ENCODE measurements at places on chromosomes 12 and 14.

GRCh38 chr12:13534645-13535398 lies 338.3 kb downstream of the EMP1 start:
- DNase-seq = peak; percentile 5

DNA sequence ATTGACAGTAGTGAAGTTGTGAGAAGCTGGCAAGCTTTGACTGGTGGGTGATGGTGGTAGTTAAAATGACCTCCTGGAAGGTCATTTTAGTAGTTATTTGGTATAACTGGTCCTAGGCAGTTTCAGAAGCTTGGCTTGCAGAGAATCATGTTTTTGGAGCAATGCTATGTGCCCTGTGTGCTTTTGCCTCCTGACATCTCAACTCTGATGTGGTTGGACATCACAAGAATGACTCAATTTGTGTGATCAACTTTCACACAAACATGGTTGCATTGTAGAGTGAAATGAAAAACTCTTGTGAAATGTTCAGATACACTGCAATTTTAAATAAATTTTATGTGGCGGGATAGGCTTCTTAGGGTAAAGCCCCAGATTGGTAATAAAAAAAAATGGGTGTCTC lies 8.3 kb upstream of the ABCD2 start:
- DNase-seq = no peak

- no peak for DNase-seq
Observed at GRCh38 chr14:53701108-53701875, 255.3 kb downstream of the BMP4 start.

- DNase-seq = no peak
Observed at GRCh38 chr14:57153286-57153685, 115.4 kb downstream of the EXOC5 start.

- DNase-seq = no peak
Observed at GRCh38 chr12:3313675-3314663, 177.0 kb upstream of the PRMT8 start.

GRCh38 chr14:104001003-104001402 lies 58.7 kb upstream of the RD3L start:
- DNase-seq = no peak

GRCh38 chr14:54877015-54877702 lies 25.5 kb downstream of the GCH1 start:
- no peak for DNase-seq

DNA sequence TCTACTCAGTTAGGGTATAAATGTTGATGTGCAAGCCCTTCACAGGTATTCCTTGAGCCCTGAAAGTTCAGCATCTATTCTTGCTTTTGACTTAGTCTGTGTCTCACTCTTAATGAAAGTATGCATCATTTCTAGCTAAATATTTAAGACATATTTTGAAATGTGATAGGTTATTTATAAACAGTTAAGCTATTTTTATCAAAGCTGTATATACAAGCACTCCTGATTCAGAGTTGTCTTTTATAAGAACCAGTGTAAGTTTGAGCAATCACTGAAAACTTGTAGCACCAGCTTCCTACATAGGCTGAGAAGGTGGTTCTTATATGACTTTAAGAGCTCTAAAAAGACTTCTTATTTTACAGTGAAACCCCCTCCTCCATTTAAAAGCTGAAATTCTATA lies 98.6 kb downstream of the MYF5 start:
- DNase-seq = no peak

DNA sequence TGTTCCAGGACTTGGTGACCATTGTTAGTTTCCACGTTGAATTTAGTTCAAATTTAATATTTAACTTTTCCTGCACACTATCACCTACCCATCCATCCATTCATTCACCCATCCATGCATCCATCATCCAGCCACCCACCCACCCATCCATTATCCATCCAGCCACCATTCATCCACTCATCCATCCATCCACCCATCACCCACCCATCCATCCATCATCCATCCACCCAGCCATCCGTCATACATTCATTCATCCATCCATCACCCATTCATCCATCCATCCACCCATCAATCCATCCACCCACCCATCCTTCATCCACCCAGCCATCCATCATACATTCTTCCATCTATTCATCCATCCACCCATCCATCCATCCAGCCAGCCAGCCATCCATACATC lies 21.8 kb downstream of the NOC4L start:
- no peak for DNase-seq

DNA sequence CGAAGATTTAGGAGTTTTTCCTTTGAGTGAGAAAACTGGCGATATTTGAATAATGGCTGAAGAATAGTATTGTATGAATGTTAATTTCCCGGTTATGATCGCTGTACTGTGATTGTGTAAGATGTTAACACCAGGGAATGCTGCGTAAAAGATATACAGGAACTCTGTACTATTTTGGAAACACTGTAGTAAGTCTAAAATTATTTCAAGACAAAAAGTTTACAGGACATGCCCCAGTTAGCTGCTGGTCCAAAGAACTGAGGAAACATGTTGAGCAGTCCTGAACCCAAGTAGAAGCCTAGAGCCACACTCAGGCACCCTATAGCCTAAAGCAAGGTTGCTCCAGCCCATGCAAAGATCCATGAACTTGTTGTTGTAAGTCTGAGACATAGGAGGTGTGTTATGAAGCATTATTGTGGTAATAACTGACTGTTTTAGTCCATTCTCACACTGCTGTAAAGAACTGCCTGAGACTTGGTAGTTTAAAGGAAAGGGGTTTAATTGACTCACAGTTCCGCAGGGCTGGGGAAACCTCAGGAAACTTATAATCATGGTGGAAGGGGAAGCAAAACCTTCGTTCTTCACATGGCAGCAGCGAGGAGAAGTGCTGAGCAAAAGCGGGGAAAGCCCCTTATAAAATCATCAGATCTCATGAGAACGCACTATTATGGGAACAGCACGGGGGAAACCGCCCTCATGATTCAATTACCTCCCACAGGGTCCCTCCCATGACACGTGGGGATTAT lies 99.8 kb upstream of the RESF1 start:
- no peak for DNase-seq

DNA sequence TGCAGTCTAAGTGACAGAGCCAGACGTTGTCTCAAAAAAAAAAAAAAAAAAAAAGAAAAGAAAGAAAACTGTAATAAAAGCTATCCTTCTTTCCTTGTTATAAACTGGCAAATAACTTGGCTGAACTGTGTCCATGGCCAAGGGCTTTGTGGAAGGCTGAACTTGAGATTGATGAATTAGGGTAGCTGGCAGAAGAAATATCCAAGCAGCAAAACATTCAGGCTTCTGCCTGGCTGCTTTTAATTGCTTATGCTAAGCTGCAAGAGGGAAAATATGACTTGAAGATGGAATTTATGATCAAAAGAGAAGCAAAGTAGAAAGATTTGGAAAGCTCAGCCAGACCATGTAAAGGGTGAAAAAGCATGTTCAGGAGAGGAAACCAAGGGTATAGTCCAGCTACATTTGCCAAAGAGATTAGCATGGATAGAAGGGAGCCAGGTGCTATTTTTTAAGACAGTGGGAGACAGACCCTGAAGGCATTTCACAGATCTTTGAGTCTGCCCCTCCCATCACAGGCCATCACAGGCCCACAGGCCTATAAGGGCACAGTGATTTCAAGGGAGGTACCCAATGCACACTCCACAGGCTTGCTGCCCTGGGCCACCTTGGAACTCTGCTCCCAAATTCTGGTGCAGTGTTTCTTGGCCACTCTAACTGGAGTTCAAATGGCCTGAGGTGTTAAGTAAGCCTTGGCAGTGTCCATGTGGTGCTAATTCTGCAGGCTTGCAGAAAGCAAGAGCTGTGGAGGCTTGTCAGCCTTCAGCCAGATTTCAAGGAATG lies 226.0 kb downstream of the AEBP2 start:
- DNase-seq = no peak

DNA sequence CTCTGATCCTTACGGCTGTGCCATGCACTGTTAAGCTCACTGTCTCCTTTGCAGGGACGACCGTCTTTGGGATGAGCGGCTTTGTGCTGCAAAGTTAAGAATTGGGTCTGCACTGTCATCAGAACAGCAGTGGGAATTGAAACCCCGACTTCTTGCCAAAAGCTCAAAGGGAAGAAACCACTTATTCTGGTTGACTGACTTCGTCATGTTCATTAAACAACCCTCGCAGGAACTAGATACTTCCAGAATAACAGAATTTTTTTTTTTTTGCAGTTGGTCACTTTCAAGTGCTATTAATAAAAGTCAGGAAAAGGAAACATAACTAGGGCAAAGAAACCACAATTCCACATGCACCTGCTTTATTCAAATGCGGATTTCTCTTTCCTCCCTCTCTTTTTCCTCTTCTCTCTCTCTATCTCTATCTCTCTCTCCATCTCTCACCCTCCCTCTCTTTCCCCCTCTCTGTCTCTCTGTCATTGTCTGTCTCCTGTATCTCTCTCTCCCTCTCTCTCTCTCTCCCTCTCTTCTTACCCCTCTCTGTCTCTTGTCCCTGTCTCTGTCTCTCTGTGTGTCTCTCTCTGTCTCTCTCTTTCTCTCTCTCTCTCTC lies 12.3 kb upstream of the GLT1D1 start:
- no peak for DNase-seq

GRCh38 chr14:90624227-90624626 lies 192.0 kb downstream of the TTC7B start:
- no peak for DNase-seq

DNA sequence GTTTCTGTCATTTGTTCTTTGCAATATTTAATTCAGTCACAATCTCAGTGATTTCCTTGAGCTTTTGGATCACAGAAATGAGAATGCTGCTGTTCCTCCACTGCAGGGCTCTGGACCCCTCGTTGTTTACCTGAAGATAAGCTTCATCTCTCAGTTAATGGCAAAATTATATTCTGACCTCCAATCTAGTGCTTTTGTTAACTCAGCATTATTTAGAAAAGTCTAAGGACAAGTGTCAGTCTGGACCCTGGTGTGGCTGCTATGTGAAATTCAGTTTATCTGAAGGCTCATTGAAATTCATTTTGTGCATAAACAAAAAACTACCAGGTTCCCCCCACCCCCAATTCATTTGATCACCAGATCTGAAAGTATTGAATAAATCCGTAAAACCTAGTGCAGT lies 84.7 kb downstream of the PTPRO start:
- no peak for DNase-seq

- DNase-seq = no peak
Observed at GRCh38 chr12:106112145-106112821, 26.5 kb downstream of the NUAK1 start.

DNA sequence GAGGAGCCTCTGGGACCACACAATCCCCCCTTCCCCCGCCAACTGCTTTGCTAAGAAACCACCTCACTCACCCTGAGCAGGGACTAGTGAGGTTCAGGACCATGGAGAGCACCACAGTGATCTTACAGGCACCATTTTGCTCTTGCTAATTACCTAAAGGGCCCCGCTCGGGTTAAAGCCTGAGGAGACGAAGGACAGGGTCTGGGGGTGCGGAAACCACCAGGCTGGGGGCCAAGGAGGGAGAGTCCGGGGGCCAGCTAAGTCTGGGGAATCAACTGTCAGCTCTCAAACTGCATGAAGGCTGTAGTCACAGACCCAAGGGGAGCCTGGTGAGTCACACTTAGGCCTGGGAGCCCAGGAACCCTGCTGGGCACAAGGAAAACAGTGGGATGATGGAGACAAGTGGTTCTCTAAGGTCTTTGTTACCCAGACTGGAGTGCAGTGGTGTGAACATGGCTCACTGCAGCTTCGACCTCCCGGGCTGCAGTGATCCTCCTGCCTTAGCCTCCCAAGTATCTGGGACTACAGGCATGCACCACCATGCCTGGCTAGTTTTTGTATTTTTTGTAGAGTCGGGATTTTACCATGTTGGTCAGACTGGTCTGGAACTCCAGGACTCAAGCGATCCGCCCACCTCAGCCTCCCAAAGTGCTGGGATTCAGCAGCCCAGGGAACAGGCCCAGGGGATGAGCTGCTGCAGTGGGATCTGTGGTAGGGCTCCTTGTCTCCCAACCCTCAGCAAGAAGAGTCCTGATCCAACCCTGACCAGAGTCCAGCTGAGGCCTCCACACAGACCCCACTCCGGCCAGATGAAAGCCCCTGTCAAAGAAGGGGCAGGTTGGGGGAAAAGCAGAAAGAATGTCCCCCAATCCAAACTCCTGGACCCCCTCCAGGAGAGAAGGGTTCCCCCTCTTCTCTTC lies 98.8 kb downstream of the CALM1 start:
- no peak for DNase-seq

GRCh38 chr12:55707841-55708694 lies at the start of gene ITGA7:
ITGA7 (minus strand) TSS chr12:55707904; CDS start chr12:55707682, 222 bp downstream.
- peak; percentile 27 for DNase-seq

DNA sequence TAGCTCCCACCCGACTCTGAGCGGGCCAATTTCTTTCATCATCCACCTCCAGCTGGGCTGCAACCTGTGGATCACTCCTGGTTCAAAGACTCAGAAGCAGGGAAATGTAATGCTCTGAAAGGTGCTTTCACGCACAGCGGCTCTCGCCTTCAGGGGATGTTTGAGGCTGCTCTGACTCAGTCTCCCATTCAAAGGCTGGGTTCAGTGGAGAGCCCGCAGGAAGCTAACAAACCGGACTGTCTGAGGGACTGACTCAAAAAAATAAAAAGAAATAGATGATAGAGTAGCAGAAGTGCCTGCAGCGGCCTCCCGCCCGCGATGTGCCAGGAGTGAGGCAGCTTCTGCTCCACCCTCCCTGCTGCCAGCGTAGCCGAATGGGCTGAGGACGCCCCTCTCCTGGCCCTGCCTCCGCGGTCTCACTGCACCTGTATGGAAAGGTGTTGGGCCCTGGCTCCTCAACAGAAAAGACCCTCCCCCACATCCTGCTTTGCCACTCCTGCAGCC lies 98.0 kb downstream of the GCH1 start:
- no peak for DNase-seq

GRCh38 chr14:51079085-51079484 lies 15.8 kb downstream of the TRIM9 start:
- no peak for DNase-seq

- DNase-seq = no peak
Observed at GRCh38 chr12:119631930-119632678, 35.8 kb upstream of the PRKAB1 start.

DNA sequence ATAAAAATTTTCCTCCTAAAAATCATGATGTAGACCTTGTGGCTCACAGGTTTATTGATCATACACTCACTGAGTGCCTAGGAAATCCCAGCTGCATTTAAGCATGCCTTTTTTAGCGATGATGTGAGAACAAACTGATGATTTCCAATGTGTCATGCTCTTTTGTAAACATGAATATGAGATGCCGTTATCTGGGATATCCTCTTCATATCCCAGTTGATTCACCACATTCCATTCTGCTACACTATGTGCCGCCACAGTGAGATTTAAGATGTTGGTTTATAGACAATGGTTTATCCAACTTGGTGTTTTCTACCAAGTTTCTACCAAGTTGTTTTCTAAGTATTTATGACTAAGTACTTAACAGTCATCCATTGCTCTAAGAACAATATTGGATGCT lies 5.2 kb downstream of the OR4E1 start:
- DNase-seq = no peak
